ENCODE measurements at places on chromosomes 16 and 17.

DNA sequence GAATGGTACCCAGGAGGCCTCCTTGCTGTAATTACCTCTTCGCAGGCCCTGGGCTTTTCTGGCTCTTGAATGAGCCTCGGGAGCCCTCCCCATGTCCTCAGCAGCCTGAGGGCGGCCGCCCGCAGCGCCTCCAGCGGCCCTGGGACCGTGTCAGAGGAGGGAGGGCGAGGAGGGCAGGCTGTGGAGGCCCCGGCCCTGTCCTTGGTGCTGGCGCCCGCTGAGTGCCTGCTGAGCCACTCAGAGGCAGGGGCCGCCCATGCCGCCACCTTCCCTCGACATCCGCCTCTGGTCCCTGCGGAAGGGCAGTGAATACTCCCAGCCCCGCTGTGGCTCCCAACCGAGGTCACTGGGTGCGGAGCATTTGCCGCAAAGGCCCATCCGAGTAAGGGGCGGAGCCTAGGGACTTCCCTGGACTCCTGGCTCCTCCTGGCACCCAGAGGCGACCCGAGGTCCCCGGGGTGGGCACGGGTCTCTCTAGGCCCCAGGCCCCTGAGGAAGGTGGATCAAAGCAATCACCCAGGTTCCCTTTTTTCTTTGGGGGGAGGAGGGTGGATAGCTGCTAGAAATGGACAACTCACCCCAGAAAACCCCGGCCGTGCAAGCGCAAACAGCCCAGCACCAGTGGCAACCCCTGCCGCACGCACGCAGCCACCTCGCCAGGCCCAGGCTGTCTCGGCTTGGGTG is 2.8 kb downstream of the RBFOX3 start:
- no peak for DNase-seq

GRCh38 chr16:19711643-19712042 is 6.4 kb downstream of the KNOP1 start:
- DNase-seq: no peak

GRCh38 chr17:1147664-1148063 is 32.1 kb downstream of the ABR start:
- no peak for DNase-seq

GRCh38 chr17:38588788-38589174 is 17.0 kb downstream of the SRCIN1 start:
- no peak for DNase-seq

DNA sequence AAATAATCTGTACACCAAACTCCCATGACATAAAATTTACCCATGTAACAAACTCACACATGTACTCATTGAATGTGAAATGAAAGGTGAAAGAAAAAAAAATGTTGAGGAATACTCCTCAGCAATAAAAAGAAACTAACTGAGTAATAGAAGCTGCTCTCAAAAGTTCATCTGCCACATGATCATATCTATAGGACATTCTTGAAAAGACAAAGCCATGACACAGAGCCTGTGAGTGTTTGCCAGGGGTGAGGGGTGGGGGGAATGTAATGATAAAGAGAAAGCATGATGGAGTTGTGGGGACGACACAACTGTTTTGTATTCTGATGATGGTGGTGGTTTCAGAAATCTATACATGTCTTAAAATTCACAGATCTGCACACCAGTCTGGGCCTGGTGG is 52.2 kb upstream of the TMC5 start:
- DNase-seq: no peak
